Renal cortex interstitium (tissue), 15 donors: ENCODE measurements at places on chromosomes 13 and 19.

DNA sequence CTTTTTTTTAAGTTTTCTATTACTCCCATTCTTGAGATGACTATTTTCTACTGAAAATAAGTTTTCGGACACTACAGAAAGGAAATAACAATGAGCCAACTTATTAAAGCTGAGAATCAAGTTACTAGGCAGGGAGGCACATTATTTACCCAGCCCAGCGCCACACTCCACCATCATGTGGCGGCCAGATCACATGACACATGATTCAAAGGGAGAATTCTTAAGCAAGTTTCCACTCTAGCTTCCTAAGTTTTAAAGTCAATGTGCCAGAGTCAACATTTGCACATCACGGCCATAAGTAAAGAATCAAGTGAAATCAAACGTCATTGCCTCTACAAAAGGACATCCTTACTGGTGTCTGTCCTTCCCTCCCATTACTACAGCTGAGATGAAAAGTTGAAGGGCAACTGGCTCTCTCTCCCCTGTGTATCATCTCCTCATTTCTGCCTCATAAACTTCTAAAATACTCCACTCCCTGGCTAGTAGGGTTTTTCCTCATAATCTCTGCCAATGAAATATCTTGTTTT lies 81.7 kb downstream of the KLF12 start:
- DNase-seq = no peak

- DNase-seq = no peak
Observed at GRCh38 chr19:40672038-40672437, 18.4 kb downstream of the NUMBL start.

DNA sequence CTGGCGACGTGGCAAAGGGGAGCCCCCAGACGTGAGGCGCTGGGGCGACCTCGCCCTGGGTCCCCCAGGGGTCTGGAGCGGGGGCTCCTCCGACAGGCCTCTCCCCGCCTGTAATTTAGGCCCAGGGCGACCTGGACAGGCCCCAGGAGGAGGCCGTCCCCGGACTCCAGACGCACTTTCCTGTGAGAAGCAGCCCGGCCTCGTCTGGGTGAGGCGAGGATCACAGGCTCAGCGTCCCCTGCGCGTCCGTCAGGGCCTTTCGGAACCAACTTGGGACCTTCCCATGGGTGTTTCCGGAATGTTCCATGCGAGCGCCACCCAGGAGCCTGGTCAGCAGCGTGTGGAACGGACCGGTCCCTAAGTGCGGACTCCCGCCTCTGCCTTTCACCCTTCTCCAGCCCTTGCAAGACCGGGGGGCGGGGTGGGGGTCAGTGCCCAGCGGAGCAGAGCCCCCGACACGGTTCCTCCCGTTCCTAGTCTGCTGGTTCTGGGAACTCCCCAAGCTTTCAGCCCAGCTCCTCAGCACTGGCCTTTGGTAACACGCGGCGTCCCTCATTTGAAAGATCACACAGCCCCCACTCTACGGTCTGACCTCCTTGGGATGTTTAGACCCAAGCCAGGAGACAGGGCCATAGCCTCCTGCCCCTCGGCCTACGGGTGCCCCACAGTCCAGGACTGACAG lies 1.1 kb upstream of the GRTP1 start:
- no peak for DNase-seq

DNA sequence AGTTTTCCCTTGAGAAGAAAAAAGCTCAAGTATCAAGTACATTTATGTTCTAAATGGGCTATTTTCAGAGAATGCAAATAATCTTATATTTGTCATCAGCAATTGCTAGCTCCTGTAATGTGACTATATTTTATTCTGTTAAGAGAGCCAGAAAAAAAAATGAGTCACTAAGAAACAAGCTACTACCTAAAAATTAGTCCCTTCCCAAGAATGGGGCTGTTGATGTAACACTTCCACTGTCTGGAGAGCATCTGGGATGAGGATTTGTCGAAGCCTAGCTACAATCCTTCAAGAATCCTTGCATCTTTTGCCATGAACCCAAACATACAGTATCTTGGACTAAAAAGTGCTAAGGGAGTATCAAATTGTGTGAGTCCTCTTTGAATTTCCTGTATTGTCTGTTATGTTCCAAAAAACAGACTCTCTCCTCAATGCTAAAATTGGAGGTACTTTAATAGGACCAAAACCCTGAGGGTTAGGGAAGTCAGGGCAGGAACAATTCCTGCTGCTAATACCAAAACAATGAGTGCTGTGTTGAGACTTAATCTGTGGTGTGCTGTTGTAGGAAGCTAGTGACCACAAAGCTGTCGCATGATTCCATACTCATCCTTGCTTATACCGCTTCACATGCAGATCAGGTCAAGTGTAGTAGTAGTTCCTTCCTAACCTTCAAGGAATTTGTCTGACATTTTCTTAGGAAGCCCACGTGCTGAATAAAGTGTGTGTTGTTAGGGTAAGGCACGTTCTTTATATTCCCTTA lies 4.9 kb upstream of the ZC3H13 start:
- DNase-seq = no peak

- DNase-seq = no peak
Observed at GRCh38 chr19:47231215-47232054, 436 bp upstream of the BBC3 start.

DNA sequence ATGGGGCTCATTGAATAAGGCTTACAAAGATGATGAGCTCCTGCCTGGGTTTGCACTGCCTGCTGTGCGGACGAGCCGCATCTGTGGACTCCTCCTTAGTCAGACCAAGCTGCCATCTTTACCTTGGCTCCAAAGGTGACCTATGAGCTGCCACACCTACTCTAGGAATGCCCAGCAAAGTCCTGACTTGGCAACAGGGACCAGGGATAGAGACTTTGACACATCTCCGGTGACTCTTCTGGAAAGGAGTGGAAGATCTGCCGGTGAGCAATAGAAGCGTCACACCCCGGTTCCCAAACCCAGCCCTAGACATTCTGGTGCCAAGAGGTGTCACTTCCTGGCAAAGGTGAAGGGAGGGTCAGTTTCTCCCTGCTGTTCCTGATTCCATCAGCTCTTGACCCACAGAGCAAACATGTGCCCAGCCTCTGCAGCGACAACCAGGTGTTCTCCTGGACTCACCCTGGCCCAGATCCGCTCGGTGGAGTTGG lies 50.2 kb upstream of the GTF3A start:
- DNase-seq = no peak

- no peak for DNase-seq
Observed at GRCh38 chr13:83048419-83048818, 833.9 kb downstream of the SLITRK1 start.

DNA sequence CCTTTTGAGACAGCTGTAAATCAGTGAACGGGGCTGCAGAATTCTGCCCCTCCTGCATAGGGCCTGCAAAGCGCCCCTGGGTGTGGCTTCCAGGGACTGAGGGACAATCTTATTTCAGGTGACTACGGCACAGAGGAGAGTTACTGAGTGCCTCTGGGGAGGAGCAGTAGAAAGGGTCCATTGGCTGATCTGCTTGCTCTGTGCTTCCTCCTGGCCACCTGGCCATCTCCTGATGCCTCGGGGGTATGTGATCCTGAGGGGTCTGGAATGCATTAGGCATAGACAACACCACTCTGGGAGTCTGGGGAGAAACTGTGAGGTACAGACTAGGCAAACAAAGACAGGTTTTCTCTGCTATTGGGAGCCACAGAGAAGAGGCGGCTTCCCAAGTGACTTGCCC lies 2.8 kb downstream of the KCTD15 start:
- no peak for DNase-seq

DNA sequence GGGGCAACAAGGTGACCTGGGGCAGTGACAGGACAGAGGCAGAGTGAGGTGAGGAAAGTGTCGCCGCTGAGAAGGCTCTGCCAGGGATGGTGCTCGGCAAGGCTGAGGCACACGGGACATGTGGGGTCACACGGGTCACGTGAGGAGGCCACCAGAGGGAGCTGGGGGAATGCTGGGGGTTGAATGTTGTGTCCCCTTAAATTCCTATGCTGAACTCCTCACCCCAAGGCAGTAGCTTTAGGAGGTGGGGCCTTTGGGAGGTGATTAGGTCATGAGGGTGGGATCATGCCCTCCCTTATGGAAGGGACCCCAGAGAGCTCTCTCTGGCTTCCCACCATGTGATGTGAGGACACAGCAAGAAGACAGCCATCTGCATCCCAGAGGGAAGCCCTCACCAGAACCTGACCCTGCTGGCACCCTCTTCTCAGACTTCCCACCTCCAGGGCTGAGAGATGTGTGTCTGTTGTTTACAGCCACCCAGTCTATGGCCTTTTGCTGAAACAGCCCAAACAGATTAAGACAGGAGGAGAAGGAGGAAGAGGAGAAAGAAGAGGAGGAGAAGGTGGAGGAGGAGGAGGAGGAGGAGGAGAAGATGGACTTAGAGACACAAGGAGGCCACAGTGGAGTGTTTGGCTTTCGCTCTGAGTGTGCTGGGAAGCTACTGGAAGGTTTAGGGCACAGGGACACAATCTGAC lies 35.4 kb downstream of the RFX2 start:
- no peak for DNase-seq

DNA sequence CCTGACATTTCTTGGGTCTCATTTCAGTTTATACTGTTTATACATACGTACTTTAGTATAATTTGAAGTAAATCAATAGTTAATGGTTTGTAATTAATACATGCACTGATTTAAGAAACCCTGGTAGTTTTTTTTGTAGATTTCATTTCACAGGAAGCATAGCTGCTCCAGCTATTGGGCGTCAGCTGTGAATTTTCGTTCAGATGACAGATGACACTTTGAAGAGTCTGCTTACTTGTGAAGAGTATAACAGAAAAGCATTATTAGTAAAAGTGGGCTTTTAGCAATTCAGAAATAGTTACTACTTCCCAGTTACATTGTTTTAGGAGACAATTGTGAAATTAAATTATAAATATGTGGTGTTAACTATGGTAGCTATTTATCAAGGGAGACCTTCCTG lies 44.4 kb downstream of the METTL21C start:
- no peak for DNase-seq

DNA sequence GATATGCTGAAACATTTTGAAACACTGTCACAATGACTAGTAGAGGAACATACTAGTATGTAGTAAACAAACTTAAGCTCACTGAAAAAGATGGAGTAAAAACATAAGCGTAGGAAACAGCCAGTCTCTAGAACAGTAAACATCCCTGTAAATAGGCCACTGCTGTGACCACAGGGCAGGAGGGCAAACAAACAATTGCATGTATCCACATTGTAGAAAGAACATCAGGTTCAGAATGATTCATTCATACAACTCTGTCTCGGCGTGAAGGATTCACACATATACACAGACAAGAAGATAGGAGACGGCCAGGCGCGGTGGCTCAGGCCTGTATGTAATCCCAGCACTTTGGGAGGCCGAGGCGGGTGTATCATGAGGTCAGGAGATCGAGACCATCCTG lies 390.1 kb downstream of the IRS2 start:
- DNase-seq = no peak
